Left lobe of liver (tissue), 2 donors: ENCODE measurements at places on chromosomes 3 and 15.

- DNase-seq = no peak
Measured at GRCh38 chr15:101607108-101607507, 45.1 kb downstream of the TM2D3 start.

DNA sequence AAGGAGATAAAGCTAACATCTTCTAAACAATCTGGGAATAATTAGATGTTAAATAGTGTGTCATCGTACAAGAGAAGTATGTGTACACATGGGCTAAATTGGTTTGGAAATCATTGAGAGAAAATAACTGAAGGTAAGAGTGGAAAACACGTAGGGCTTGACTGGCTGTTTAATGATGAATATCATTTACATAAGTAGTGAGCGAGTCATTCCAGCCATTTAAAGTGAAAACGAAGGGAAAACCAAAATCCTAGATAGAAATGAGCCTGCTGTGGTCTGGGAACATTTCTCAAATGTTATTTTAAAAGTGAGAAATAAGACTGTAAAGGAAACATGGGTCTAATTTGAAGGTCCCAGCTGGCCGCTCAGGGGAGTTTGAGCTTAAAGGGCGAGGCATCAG lies 41.9 kb upstream of the KCNMB2 start:
- DNase-seq = no peak

- DNase-seq = no peak
Measured at GRCh38 chr15:70274255-70274880, 176.7 kb upstream of the TLE3 start.

DNA sequence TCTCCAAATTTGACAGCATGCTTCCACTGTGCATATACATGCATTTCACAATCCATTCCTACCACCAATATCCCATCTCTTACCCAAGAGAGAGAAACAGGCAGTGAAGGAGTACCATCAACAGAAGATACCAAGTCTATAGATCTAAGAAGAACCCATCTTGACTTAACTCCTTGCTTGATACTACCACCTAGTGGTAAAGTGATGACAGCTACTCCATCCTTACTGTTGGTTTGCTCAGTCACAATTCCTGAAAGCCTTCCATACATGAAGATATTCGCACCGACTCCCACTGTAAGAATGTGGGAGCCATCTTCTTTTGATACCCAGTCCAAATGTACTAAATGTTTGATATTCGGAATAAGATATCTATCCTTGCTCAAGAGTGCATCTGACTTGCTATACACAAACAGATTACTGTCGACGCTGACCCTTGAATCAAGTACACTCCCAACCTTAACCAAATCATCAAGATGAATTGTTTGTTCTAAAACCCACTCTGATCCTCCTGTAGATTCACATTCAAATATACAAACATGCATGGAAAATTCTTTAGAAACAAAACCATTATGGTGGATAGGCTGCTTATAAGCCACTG lies 123.1 kb downstream of the DMXL2 start:
- DNase-seq = no peak

DNA sequence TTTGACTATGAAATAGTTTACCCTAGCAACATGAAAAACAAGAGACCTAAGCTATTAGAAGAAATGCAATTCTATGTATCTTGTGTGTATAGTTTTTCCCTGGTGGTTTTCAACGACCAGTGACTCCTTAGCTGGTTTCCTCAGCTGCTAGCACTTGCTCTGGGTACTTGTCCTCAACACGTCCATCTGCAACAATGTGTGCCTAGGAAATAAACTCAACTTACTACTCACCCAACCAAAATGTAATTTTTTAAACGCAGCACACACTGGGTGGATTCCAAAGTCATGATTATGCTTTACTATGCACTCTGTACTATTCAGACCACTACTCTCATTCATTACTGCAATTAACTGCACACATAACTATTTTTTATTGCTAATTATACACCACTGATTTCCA lies 31.0 kb downstream of the CPA3 start:
- no peak for DNase-seq

DNA sequence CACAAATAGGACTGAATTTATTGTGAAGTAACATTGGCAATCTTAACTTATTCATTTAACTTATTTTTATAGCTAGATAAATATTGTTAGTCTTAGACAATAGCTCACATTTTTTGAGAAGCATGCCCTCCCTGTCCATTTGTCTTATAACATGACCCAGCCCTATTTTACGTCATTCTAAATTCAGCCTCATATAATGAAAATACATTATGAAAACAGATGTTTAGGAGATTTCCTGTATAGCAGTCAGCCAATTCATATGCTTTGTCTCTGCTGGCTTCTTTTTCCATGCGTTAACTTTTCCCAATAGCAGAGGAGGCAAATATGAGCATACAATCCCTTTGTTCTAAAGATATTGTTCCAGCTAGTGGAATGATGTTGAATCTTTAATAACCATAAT lies 29.3 kb downstream of the CD200 start:
- no peak for DNase-seq

GRCh38 chr15:81317642-81318017 lies 6.3 kb downstream of the STARD5 start:
- DNase-seq = peak; percentile 62

DNA sequence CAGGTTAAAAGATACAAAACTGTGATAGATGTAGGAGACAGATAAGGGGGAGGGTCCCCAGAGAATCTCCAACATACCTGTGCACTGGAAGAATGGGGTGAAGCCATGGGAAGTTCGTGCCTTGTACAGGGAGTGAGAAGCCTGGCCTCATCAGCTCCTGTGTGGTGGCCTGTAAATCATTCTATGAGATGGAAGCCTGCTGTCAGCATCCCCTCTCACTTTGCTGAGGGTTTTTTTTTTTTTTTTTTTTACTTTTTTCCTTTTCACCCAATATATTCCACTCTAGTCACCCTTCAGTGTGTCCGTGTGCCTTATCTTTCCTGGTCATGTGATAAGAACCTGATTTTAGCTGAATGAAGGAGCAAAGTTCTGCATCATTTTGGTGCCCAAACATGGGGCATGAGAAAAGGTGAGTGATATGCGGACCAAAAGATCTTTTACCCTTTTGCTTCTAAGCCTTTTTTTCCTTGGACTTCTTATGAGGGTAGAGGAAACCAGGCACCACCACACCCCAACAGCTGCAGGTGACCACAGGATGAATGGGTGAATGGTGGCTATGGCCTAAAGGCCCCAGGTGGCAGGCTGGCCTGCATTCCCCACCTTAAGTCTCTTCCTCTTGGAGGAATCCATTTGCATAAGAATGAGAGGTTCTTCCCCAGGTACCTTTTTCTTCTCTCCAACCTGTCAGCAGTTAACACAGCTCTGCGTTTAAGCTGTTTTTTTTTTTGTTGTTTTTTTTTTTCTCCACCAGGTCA lies 1345.0 kb downstream of the NSUN3 start:
- DNase-seq = no peak
